Stimulated activated CD8-positive, alpha-beta memory T cell treated with anti-CD3 and anti-CD28 coated beads, Interleukin-4, amount 100 ng/mL, for 4 hours (primary cell): ENCODE measurements at places on chromosomes 16 and 17.

DNA sequence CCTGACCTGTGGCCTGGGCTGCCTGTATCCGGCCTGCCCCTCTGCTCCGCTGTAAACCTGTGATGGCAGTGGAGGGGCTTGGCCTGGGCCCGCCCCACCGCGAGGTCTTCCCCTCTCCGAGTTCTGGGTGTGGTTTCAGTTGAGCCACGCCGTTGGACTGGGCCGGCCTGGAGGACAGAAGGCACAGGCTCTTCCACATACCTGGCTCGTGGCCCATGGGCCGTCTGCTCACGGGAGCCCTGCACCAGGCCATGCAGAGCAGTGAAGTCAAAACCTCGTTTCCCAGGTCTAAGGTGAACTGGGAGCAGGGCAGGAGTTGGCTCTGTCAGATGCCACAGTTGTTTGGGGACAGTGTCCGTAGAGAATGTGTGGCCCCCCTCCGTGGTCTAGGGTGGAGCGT lies 5.6 kb upstream of the RNPS1 start:
- DNase-seq, result no peak

DNA sequence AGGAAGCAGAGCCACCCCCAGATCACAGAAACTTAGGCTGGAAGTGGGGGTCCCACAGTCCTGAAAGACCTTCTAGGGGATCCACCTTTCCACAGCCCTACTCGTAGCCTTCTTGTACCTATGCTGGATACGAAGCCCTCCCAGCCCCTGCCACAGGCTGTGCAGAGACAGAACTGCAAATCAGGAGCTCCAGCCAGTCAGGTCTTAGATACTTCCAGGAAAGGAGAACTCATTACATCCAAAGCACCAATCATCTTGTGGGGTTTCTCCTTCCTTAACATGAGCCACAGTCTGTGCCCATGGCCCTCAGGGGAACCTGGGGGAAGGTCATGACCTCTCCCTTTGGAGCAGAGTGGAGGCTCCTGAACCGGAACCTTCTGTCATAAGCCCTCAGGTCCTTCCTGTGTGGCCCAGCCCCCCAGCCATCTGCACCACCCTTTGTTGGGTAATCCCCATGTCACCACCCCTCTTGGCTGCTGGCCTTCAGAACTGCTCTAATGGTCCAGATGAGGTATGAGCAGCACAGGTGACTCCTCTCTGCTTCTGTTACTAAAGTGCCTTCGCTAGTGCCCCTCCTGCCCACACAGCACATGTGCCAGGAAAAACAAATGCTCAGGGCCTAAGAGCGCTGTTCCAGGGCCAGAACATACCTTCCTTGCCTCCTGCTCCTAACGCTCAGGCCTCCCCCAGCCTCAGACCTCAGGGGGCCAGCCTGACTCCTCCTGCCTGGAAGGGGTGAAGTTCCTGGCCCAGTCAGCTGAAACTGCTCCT lies 14.6 kb downstream of the SRCIN1 start:
- no peak for DNase-seq

GRCh38 chr16:23691483-23692189 lies 12.9 kb downstream of the PLK1 start:
- DNase-seq, result no peak

DNA sequence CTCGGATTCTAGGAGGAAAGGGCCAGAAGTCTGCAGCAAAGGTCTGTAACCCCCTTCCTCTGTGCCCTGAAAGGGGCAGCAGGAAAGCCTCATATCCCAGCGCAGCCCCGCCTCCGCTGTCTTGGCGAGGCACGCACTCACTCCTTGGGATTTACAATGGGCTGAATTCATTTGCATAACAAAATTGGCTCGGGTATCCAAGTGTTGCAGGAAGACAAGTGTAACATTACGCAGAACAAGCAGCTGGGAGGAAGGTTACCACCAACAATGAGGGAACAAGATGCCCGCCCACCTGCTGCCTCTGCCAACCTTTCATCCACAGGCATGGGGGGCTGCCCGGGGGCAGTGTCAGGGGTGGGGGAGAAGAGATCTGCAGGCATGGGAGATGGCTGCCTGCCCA lies 130.4 kb downstream of the MRM1 start:
- no peak for DNase-seq

DNA sequence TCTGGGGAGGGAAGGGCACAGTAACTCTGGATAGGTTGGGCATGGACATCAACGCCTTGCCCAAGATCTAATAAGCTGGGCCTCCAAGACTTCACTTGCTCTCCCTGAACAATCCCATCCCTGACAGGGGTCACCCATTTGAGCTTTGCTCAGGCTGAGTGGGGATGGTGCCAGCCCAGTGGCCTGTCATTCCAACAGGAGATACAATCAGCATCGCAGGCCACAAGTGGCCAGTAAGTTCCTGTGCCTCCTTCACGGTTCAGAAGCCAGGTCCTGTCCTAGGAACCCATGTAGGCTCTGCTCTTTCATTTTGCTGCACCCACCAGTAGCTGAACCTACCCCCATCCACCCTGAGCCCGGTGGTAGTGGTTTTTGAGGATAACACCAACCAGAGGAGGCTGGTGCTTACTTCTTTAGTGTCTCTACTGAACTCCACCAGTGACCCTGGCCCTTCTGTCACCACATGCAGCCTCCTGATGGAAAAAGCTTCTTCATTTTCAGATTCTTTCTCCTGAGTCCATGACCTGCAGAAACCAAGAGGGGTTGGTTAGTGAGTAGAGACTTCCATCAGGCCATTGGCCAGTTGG lies 14.9 kb downstream of the PLEKHG4 start:
- DNase-seq, result no peak
